ENCODE measurements at places on chromosomes 16 and 17. TPM values are rescaled to one million over a fixed set of nuclear protein-coding genes. Genes with fewer than 3 reads are reported as not detected.

TMEM235 gene
- 1.5 TPM for total RNA-seq

DNA sequence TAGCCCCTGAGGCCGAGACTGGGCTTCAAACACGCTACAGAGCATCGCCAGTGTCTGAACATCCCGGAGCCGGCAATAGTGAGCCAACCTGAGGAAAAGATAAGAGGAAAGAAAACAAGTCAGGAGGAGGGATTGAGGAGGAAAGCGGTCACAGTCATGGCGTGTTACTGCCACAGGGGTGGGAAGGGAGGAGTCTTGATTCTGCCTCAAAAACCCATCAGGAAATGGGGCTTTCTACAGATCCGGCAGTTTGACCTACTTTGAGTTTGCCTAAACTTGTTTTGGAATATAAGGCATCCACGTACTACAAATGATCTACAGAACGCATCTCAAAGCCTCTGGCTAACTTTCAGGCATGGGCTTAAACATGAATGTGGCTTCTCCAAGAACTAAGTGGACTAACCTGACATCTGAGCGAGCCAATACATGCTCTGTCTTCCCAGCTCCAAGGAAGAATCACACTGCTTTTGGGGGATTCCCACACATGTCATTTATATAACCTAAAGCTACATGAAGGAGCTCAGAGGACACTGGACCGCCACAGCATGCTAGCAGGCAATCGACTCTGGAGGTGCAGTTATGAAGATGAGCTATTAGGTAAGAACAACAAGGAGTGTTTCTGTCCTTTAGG is 96.6 kb downstream of the WDR59 start:
- no peak overlapping the region for H3K27ac ChIP-seq
- no peak overlapping the region for H3K4me3 ChIP-seq
- no peak for DNase-seq
- H3K36me3 ChIP-seq: peaks cover 53% of the 10 kb centered on the region
- H3K4me1 ChIP-seq: no peaks in the 10 kb centered on the region

DNA sequence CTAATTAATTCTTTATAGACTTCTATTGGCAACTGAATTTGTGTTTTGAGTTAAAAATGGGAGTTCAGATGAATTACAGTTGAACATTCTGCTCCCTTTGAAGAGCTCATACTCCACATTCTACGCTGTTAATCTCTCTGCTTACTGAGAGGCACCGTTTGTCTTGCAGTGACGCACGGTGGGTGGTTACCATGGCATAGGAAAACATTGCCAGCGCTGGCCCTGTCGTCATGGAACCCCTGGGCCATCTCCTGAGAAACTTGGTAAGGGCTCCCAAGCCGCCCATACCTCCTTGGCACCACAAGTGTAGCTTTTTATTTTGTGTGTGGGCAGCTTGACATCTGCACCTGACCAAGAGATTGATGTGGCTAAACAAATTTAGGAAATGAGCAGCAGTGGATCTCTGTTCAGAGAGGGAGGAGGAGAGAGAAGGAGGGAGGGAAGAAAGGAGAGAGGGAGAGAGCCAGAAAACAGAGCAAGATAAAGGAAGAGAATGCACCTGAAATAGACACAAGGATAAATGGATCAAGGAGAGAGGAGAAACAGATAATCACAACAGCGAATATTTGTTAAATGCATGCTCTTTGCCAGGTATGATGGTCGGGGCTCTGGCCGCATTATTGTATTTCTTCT is 398.5 kb downstream of the HAPSTR1 start:
- H3K4me3 ChIP-seq: no peak overlapping the region
- no peak overlapping the region for H3K27ac ChIP-seq
- DNase-seq: peak; percentile 54
- H3K27me3 ChIP-seq: peaks cover 16% of the 10 kb centered on the region
- H3K4me1 ChIP-seq: no peaks in the 10 kb centered on the region

PRRT2 gene
- 25.5 TPM for total RNA-seq

GRCh38 chr16:18059089-18059488 is 277.4 kb downstream of the NPIPA8 start:
- no peaks in the 10 kb centered on the region for H3K36me3 ChIP-seq
- H3K27me3 ChIP-seq: peaks cover 7% of the 10 kb centered on the region
- H3K4me1 ChIP-seq: no peaks in the 10 kb centered on the region

CRYM gene
- total RNA-seq: 4.1 TPM

DNA sequence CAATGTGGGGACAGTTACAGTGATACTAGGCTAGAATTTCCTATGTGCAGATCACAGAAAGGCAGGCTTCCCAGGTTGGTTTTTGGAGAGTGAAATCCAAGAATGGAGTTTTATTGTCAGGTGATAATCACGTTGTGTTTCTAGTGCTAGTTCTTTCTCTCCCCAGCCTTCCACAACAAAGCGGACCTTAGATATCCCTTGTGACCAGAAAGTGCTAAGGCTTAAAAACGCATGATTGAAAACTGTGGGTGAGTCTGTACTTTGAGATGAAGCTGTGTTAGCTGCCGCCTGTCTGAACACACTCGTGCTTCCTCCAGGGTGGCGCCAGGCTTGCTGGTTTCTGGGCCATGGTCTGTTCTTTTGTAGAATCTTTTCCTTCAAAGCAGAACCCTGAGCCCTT is 52.1 kb downstream of the BANP start:
- no peaks in the 10 kb centered on the region for H3K4me1 ChIP-seq
- DNase-seq: no peak
- H3K27ac ChIP-seq: no peak overlapping the region
- H3K36me3 ChIP-seq: peaks cover 27% of the 10 kb centered on the region

DNA sequence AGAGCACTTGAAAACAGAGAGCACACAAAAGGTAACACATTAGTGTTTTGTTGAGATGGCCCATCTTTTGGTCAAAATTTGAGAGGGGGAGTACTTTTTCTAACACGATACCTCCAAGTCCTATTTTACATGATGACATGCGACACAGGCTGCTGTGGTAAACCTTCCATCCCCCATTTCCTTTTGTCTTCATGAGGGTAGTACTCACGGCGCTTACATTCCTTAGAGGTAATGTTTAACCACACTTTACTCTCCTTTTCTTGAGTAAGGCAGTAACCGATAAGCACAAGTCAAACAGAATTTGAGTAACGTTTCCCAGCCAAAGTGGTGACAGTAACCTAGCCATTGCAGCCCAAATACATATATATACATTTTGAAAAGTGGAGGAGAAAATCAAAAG is 35.8 kb upstream of the PITPNM3 start:
- no peak for DNase-seq
- H3K27ac ChIP-seq: no peak overlapping the region
- peaks cover 57% of the 10 kb centered on the region for H3K36me3 ChIP-seq
- H3K27me3 ChIP-seq: no peaks in the 10 kb centered on the region

DNA sequence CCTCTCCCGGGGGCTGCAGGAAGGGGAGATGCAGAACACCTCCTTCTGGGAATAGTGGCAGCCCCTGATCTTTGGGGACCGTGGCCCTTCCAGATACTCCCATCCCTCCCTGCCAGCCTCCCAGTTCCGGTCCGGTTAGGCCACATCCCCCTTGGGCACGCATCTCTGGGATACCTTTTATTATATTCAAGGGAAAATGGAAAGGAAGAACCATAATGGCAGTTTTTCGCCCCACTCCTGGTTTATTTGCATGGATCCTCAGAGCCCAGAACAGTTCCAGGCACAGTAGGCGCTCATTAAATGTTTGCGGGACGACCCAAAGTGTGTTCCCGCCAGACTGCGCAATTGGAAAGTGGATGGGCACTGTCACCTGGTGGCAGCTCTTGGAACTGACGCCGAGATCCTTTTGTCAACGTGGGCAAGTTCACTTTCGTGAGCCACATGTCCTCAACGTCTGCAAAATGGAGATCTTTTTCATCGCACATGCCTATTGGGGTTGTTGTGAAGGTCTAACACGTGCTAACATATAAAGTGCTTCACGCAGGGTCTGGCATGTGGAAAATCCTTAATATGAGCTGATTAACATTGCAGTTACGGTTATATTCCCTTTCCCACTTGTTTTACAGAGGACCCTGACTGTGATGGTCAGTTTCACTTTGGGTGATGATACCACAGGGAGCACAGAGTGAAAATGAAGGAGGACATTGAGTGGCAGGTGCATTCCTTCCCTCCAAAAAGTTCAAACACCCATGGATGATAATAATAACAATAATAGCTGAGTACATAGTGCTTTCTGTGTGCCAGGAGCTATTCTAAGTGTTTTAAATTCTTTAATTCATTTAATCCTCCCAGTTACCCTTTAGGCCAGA is 1.7 kb upstream of the GPRC5B start:
- DNase-seq: peak; percentile 82
- H3K27ac ChIP-seq: no peak overlapping the region
- peak overlapping the region; percentile 64 for H3K4me3 ChIP-seq
- H3K36me3 ChIP-seq: peaks cover 1% of the 10 kb centered on the region

Data from mesothelial cell of epicardium (in vitro differentiated cells).